ENCODE measurements at places on chromosomes 4 and X. TPM values are rescaled to one million over a fixed set of nuclear protein-coding genes. Genes with fewer than 3 reads are reported as not detected.

DNA sequence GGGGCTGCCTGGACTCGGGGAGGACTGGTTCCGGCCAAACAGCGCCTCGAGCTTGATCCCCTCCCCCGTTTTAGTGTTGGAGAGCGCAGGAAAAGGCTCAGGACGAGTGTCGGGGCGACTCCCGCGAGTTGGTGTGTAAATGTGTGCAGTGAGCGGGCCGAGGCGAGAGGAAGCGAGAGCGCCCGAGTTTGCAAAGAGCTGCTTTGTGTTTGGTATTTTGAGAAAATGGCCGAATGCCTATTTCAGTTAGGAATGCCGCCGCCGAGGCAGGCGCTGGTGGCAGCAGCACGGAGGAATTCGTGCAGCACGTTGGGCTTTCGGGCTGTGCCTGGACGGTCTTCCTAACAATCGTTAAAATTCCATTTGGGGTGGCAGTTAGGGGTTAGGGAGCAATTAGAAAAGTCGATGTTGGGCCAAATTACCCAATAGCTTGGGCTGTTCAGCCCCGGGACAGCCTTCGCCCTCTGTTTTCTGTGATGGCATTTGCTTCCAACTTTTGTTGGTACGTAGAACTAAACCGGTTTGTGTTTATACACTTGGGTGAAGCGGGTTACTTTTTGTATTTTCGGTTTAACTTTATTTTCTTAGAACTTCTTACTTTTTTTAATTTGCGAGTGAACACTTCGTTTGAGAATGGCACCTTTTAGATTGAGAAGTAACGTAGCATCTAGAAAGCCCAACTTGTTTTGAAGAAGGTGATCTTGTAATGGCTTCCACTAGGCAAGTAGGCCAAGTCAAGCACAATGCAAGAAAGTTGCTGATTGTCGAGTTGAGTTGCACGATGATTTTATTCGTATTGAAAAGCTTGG lies 1.6 kb downstream of the REST start:
- DNase-seq = peak; percentile 40

GRCh38 chrX:136822337-136823095 lies 41.8 kb upstream of the ARHGEF6 start:
- no peak for DNase-seq

DNA sequence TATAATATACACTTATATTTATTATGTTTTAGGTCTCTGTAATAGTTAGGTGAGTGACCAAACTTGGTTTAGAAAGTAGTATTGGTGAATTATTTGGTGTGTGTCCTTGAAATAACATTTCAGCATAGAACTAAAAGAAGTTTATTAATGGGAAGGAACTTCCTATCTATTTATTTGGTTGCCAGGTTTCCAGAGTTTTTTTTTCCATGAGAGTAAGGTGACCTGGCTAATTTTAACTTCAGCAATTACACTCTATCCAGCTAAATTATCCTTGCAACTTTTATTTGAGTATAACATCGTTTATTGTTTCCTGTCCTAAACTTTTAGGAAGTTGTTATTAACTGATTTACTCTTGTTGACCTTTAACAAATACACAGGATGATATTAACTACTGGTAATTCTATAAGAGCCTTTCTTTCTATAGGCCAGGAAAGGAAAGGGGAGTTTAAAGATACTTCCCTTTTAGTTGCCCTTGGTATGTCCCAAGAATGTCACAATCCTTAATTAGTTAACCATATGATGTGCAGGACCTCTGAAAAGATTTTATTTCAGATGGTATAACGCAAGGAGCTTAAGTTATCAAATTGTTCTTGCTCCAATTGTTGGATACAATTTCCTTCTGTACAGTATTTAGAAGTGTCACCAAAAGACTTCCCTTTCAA lies 18.9 kb downstream of the PRDM8 start:
- DNase-seq = no peak

- DNase-seq = no peak
Observed at GRCh38 chr4:84159762-84160161, 339.3 kb downstream of the NKX6-1 start.

Gene MAGEA8
- polyA plus RNA-seq = not detected

DNA sequence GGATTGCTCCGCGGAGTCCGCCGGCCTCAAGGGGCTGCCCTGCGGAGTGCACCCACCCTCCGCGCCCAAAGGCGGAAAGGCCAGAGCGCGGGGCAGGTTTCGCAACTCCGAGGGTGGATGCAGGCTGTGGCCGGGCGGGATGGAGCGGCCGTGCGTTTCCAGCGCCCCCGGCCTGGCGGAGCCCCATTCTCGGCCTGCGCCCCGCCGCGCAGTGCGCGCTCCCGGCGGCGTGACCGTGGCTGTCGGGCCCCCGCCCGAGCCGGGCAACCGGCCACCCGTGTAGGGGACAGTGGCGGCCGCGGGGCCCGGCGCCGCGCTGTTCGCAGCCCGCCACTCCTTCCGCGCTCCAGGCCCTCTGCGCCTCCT lies 331 bp downstream of the SETD7 start:
- no peak for DNase-seq

Gene PIR
- polyA plus RNA-seq = 4.4 TPM

Gene PPARGC1A
- polyA plus RNA-seq = 29.2 TPM

GRCh38 chr4:27684610-27685011 lies 824.0 kb downstream of the STIM2 start:
- no peak for DNase-seq

Gene KLF8
- polyA plus RNA-seq = 5.3 TPM

DNA sequence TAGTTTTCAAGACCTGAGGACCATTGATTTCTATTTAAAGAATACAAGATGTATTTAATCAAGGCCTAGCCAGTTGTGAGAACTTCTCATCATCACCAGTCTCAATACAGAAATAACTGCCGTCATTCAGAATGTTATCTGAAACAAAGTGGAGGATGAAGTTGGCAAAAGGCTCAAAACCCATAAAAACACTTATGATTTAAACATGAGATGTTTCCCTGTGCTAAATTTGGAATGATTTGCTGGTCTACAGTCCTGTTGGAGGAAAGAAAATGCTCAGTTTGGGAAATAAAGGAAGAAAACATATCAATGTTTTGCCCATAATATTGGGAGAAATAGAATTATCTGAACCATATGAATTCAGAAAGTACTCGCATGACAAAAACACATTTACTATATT lies 192.2 kb downstream of the ADGRA3 start:
- DNase-seq = no peak

Gene MAGEA1
- polyA plus RNA-seq = not detected

DNA sequence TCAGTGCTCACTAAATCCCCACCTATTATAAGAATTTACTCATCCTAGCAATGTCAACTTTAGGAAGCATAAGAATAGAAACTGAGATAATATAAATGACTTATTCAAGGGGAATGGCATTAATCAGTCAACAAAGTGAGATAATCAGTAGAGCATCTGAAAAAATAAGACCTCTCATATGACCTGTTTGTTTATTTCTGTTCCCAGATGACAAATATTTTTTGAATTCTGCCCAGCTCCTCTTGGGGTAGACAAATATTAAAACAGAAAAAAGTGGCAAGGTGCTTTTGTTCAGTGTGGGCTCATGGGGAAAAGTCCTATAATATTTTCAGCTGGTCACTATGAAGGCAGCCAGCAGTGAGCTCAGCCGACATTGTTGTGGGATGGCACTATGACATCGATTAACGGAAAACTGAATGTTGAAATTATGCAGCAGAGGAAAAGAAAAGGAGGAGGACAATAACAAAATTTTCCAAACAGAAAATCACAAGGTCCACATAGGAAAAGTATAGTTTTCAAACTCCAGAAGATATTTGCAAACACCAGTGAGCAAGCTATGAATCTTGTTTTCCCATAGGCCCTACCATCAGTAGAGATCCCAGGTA lies 109.6 kb downstream of the ANXA3 start:
- no peak for DNase-seq

Gene C4orf50
- polyA plus RNA-seq = 0.01 TPM

DNA sequence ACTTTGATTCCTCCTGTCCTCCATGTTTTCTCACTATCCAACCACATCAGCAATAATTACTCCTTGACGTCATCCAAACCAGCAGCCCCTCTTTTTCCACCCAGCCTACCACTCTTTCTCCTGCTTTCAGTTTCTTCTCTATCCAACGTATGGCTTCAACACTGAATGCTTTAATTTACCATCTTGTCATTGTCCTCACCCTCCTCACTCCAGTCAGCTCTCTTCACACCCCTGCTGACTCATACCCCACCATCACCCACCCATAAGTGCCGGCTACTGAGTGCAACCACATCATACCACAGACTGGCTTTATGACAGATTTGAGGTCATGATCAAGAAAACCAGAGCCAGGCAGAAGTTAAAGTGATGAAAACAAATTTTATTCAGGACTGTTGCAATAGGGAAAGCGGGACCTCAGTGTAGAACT lies 9.8 kb upstream of the ANXA5 start:
- no peak for DNase-seq

GRCh38 chr4:130028552-130028951 lies 932.6 kb downstream of the C4orf33 start:
- DNase-seq = no peak

Gene DCAF12L2
- polyA plus RNA-seq = 2.1 TPM

GRCh38 chrX:19003756-19004155 lies 19.8 kb upstream of the PHKA2 start:
- DNase-seq = no peak

Gene HMGB2
- 395 TPM for polyA plus RNA-seq

DNA sequence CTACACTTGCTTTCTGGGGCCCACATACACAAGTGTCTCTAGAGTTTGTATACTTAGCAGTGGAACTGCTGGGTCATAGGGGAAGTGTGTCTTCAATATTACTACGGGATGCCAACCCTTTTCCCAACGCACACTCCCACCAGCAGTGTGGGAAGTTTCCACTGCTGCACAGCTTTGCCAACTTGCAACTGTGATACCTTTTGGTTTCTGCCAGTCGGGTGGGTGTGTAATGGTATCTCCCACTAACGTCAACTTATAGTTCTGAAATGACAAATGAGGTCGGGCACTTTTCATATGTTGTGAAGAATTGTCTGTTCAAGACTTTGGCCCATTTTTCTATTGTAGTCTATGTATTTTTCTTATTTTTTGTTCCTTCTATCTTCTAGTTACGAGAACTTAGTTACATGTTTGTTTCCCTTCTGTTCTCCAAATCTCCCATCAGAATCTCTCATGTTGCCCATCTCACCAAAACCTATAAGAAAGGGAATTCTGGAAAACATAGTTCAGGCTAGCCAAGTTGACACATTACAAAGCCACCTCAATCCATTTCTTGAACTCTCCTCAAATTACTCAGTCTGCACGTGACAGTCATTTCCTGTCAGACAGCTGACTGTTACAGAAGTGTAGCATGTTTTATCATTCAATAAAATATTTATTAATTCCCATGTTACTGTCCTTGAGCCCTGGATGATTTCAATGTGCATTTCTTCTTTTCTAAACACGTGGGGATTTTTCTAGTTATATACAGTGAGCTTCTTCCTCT lies 30.7 kb downstream of the PNMA6E start:
- no peak for DNase-seq

Gene IQCM
- polyA plus RNA-seq = not detected
